Body of pancreas (tissue), 4 donors: ENCODE measurements at places on chromosomes 4 and X.

- no peak for DNase-seq
These were observed 7.6 kb downstream of the KLF3 start for GRCh38 chr4:38671592-38671940.

DNA sequence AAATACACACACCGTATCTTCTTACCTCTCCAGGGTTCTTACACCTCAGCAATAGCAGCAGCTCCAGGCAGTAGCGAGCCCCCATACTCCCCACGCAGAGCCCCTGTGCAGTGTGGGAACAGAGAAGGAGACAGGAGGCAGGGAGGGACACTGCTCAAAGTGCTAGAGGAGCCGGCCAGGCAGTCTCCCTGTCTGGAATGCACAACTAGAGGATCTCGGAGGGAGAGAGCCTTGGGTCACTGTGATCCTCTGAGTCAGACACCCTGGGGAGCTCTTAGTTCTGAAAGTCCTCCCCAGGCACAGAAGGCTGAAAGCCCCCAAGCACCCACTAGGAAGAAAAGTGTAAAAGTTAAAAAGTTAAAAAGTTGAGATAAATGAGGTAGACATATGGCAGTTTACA, 16.0 kb downstream of the AMELX start:
- no peak for DNase-seq

DNA sequence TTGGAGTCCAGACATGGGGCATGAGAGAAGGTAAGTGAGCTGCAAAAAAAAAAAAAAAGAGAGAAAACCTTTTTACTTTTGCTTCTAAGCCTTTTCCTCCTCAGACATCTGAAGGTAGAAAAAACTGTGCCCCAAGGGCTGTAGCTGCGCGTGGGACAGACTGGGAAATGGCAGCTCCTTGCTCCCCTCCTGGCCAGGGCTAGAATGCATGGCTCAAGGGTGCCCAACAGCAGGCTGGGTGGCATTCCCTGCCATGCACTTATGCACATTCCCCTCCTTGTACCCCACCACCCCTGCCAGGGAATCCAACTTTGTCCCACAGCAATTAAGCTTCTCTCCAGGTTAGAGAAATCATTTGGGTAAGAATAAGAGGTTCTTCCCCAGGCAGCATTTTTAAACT, 421.2 kb downstream of the TRAM1L1 start:
- DNase-seq: no peak

DNA sequence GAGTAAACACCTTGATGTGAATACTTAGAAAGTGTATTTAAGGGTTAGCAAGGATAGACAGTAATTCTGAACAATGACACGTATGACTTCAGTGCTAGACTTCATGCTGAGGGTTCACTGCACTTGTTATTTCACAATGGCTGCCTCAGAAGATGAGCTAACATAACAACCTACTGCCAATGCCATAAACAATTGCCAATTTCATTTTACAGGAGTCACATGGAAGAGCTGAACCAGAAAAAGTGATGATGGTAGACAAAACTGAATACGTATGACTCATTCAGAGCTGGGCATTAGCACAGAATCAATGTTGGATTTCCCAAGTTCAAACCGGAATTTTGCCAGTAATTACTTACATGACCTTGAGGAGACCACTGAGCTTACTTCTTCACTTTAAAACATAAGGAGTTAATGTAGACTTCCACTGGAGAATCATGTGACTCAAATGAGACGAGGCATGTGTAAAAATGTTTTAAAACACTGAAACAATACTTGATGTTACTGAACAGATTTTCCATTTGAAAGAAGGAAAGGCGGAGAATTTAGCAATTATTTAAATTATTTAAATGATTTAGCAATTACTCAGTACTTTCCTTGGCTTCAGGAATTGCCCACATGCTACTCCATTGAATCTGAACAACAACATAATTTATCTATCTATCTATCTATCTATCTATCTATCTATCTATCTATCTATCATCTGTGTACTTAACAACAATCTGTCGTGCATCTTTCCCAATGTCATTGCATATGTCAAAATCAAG, 868.5 kb upstream of the SLIT2 start:
- no peak for DNase-seq

DNA sequence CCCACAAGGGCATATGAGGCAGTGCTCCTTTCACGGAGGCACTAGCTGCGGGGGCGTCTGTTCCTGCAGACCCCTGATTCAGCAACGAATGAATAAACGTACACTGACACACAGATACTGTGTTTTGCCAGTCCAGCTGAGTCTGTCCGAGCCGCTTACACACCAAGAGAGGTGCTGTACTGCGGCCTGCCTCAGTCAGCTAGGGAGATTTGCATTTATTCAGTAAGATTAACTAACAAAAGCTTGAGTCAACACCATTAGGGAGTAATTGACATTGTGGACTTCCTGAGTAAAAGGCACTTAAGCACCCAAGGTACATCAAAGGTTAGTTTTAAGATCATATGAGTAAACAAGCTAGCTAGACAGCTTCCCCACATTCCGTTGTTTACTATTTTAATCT, 31.0 kb upstream of the BEX4 start:
- no peak for DNase-seq

- DNase-seq: peak; percentile 34
These were observed 71.1 kb upstream of the MSANTD1 start for GRCh38 chr4:3177905-3178304.

- DNase-seq: no peak
These were observed 1684.8 kb upstream of the TENM3 start for GRCh38 chr4:180558427-180558826.

- DNase-seq: no peak
These were observed 57.8 kb upstream of the ADGRA3 start for GRCh38 chr4:22573641-22574040.

DNA sequence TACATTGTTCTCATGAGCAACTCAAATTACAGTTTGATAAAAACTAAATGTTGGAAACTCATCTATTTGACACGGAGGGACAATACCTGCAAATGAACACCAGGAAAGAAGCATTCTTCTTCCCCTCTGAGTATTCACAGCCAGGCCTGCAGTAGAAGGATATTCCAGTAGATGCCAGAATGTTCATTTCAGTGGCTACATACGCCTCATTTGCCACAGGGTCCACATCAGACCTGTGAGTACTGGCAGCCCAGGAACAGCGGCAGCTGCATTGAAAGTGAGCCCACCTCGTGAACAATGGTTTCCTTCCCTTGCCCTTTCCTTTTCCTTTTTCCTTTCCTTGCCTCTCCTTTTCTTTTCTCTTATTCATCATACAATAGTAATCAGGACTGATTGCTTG, 81.1 kb upstream of the NEIL3 start:
- DNase-seq: no peak

DNA sequence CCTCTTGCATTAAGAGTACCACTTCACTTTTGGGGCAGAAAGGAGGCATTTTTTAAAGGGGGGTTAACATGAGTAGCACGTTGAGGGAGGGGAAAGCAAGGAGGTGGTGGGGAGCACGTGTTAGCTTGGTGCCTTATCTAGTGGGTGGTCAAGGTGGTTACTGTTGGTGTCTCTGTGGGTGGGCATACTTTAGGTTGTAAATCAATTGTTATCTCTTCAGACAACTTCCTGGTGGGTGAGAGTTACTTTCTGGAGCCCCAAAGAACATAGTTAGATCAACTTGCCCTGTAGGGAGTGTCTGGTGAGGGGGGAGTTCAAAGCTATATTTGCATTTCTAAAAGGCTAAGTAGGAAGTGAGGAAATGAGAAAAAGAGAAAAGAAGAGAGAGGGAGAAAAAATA, 297.7 kb upstream of the CLNK start:
- DNase-seq: no peak

DNA sequence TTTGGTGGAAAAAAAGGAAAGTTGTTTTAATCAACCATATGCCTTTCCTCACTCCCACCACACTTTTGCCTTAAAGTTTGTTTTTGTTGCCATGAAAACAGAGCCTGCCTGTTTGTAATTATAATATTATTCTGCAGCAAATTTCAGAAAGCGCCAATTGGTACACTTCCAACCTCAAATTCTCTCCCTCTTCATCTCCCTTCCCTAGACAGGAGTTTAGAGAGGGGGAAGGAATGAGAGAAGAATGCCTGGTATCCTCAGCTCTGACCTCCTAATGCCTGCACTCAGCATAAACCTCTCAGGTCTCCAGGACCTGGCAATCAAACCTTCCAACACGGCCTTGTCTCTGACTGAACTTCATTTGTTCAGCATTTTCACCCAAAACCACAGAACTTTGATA, 138.4 kb upstream of the HCCS start:
- no peak for DNase-seq

- no peak for DNase-seq
These were observed 691.9 kb downstream of the TECRL start for GRCh38 chr4:63717384-63717783.

GRCh38 chr4:188975271-188975670, 836.0 kb downstream of the TRIML1 start:
- no peak for DNase-seq

DNA sequence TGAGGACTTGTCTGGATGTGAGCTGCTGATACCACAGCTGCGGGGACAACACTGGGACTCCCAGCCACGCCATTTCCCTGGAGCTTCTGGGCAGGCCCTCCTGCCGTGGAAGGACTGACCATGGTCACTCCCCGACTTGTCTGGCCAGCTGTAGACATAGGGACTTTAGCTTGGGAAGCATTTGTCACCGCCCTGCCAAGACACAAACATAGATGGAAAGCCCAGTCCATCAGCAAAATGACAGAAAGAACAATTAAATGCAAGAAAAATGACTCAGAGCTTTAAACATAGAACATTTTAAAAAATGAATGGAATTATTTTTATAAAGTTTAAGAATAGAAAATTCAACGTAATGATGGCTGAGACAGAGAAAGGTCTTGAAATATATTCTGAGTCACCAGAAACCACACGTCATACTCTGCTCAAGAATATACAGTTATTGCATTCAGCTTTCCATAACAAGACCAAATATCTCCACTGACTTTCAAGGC, 107.6 kb upstream of the CBR4 start:
- no peak for DNase-seq

GRCh38 chr4:19213388-19213787, 1038.3 kb upstream of the SLIT2 start:
- no peak for DNase-seq

GRCh38 chr4:82436780-82437179, 6.4 kb downstream of the ENOPH1 start:
- DNase-seq: no peak

- DNase-seq: no peak
These were observed 4.4 kb downstream of the ANAPC10 start for GRCh38 chr4:145093638-145094037.

DNA sequence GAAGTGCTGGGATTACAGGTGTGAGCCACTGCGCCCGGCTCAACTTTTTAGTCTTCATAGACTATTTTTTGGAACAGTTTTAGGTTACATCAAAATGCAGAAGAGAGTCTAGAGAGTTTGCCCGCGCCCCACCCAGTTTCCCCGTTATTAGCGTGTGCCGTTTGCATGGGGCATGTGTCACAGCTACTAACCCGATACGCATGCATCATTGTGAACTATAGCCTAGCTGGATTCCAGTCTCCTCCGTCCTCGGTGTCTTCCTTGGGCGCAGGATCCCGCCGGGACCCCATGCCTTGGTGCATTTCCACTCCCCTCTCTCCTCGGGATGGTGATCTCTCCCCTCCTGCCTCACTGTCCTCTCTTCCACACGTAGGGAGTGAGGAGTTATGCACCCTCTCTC, 85.5 kb upstream of the ADRA2C start:
- no peak for DNase-seq

DNA sequence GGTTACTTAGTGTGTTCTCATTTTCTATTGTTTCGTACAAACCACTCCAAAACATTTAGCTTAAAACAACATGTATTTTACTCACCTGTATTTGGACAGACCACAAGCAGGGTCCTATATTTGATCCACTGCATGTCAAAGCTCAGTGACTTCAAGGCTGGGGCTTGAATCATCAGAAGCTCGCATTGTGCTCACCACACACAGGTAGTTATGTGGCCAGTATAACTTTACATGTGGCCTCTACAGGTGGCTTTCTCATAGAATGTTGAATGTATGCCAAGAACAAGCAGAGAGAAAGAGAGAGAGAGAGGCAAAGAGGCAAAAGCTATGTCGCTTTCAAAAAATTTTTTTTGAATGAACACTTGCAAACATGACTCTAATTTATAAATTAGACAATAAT, 107.6 kb downstream of the QRFPR start:
- DNase-seq: no peak
